ENCODE measurements at places on chromosomes 5 and 9. TPM values are rescaled to one million over a fixed set of nuclear protein-coding genes. Genes with fewer than 3 reads are reported as not detected.

The PNPLA7 gene
- total RNA-seq = 10.7 TPM

The LAMC3 gene
- total RNA-seq = 0.07 TPM

The AQP3 gene
- total RNA-seq = 14.8 TPM

The FBLL1 gene
- total RNA-seq = not detected

The SAPCD2 gene
- 0.12 TPM for total RNA-seq

The ZFP37 gene
- total RNA-seq = 0.82 TPM

The MAMDC2 gene
- 8.9 TPM for total RNA-seq

The CKMT2 gene
- total RNA-seq = 2,067 TPM

The C9 gene
- not detected for total RNA-seq

The FCN2 gene
- not detected for total RNA-seq

The AIF1L gene
- total RNA-seq = 22.9 TPM

The IL13 gene
- not detected for total RNA-seq
